ENCODE measurements at places on chromosomes 5 and 9. TPM values are rescaled to one million over a fixed set of nuclear protein-coding genes. Genes with fewer than 3 reads are reported as not detected.

TRPM3 gene
- total RNA-seq, result not detected

GRCh38 chr9:122347348-122348287, 23.2 kb upstream of the PTGS1 start:
- DNase-seq, result no peak
- H3K4me3 ChIP-seq, result peak overlapping the region; percentile 77
- H3K36me3 ChIP-seq, result no peaks in the 10 kb centered on the region
- H3K27ac ChIP-seq, result no peak overlapping the region
- H3K27me3 ChIP-seq, result peaks cover 37% of the 10 kb centered on the region

C1QTNF2 gene
- not detected for total RNA-seq

KCNT1 gene
- total RNA-seq, result not detected

- no peak overlapping the region for H3K4me3 ChIP-seq
- H3K27ac ChIP-seq, result no peak overlapping the region
- no peaks in the 10 kb centered on the region for H3K4me1 ChIP-seq
- no peaks in the 10 kb centered on the region for H3K36me3 ChIP-seq
- DNase-seq, result no peak
- no peaks in the 10 kb centered on the region for H3K27me3 ChIP-seq
These were observed 1035.2 kb upstream of the ARRDC3 start for GRCh38 chr5:92418341-92418740.

- peaks cover 1% of the 10 kb centered on the region for H3K27me3 ChIP-seq
- H3K36me3 ChIP-seq, result no peaks in the 10 kb centered on the region
- H3K27ac ChIP-seq, result no peak overlapping the region
- no peak overlapping the region for H3K4me3 ChIP-seq
- no peak for DNase-seq
These were observed 87.5 kb upstream of the GAS1 start for GRCh38 chr9:87034841-87035240.

DNA sequence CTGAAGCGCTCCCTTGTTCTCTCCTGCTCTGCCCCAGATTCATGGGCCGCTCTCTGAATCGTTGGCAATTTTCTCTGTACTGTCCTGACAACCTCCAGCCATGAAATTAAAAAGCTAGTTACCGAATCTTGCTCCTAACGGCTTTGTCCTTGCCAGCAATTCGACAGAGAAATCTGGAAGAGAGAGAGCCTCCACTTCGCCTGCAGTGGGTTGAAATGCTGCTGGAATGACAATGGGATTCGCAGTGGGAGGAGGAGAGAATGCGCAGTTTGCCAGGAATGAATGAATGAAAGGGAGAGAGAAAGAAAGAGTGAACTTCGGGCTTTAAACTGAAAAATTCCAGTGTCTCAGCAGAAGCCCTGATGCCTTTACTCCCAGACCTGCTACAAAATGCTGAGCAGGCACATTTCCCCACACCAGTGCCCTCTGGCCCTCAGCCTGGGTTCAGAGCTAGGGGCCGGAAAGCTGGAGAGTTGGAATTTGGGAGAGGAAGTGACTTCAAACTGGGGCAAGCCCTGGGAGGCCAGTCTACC, 11.5 kb upstream of the BOD1 start:
- H3K4me3 ChIP-seq, result no peak overlapping the region
- no peak for DNase-seq
- no peak overlapping the region for H3K27ac ChIP-seq
- peaks cover 20% of the 10 kb centered on the region for H3K27me3 ChIP-seq

LCN1 gene
- not detected for total RNA-seq

- no peak overlapping the region for H3K27ac ChIP-seq
- no peak overlapping the region for H3K4me3 ChIP-seq
- peaks cover 33% of the 10 kb centered on the region for H3K27me3 ChIP-seq
- H3K4me1 ChIP-seq, result no peaks in the 10 kb centered on the region
- DNase-seq, result no peak
- H3K36me3 ChIP-seq, result no peaks in the 10 kb centered on the region
These were observed 19.3 kb upstream of the HSPA9 start for GRCh38 chr5:138594305-138595058.

DNA sequence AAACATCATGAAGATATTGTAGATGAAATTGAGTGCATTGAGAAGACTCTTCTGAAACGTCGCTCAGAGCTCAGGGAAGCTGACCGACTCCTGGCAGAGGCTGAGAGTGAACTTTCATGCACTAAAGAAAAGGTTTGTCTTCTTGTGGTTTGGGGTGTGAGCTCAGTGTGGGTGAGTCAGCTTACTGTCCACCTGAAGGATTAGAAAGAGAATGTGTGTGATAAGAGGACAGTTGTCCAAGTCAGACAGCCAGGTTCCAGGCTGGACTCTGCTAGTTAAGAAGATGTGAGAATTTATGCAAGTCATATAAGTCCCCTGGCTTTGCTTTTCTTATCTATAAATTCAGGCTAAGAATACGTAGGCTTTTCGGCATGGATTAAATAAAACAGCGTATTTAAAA, 46.9 kb downstream of the RAB14 start:
- H3K27ac ChIP-seq, result no peak overlapping the region
- no peak for DNase-seq
- no peaks in the 10 kb centered on the region for H3K27me3 ChIP-seq
- peaks cover 58% of the 10 kb centered on the region for H3K36me3 ChIP-seq

GRCh38 chr5:150589862-150590601, 50.4 kb upstream of the SYNPO start:
- H3K4me1 ChIP-seq, result no peaks in the 10 kb centered on the region
- peaks cover 2% of the 10 kb centered on the region for H3K27me3 ChIP-seq
- DNase-seq, result no peak
- no peaks in the 10 kb centered on the region for H3K36me3 ChIP-seq
- H3K4me3 ChIP-seq, result no peak overlapping the region

GRCh38 chr9:131386281-131386680, 7.6 kb upstream of the PRRC2B start:
- H3K27me3 ChIP-seq, result peaks cover 15% of the 10 kb centered on the region
- no peak overlapping the region for H3K4me3 ChIP-seq
- DNase-seq, result no peak
- no peaks in the 10 kb centered on the region for H3K36me3 ChIP-seq

GRCh38 chr5:137303509-137303908, 195.6 kb downstream of the SPOCK1 start:
- DNase-seq, result no peak
- no peak overlapping the region for H3K4me3 ChIP-seq
- H3K4me1 ChIP-seq, result no peaks in the 10 kb centered on the region
- H3K27ac ChIP-seq, result no peak overlapping the region
- no peaks in the 10 kb centered on the region for H3K36me3 ChIP-seq

HMMR gene
- total RNA-seq, result 26.8 TPM

GRCh38 chr5:150606476-150606875, 34.0 kb upstream of the SYNPO start:
- no peak overlapping the region for H3K4me3 ChIP-seq
- peaks cover 3% of the 10 kb centered on the region for H3K27me3 ChIP-seq
- DNase-seq, result no peak
- H3K27ac ChIP-seq, result no peak overlapping the region
- H3K36me3 ChIP-seq, result no peaks in the 10 kb centered on the region
- H3K4me1 ChIP-seq, result no peaks in the 10 kb centered on the region

DNA sequence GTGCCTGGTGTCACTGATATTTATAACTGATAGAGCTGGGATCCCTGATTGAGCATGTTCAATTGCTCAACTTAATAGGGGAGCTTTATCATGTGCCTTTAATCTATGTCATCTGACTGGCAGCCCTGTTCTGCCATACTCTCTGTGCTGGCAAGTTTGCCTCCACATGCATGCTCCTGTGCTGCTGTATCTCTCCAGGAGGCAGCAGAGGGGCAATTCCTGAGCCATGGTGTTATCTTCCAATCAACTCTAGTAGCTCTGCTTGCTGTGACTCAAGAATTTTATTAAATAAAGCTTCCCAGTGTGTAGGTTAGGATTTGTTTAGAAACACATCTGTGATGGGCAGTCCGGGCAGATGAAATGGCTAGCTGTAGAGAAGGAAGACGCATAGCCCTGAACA, 642.0 kb downstream of the KIF4B start:
- no peak overlapping the region for H3K27ac ChIP-seq
- no peaks in the 10 kb centered on the region for H3K36me3 ChIP-seq
- no peak overlapping the region for H3K4me3 ChIP-seq
- no peaks in the 10 kb centered on the region for H3K4me1 ChIP-seq
- no peaks in the 10 kb centered on the region for H3K27me3 ChIP-seq

DNA sequence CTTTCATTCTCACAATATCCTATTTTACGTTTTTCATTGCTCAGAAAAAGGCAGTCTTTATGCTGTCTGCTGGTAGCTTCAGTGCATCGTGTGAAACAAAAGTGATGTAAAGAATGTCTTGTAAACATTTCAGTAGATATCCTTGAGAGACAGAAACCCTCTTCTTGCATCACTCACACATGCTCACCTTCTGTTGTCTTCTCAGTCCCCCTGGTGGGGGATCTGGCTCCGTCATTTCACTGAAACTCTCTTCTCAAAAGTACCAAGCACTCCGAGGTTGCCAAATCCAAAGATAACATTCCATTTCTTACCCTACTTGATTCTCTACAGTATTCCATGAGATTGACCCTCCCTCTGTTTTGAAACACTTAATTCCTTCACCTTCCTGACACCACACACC, 46.1 kb upstream of the PCA3 start:
- H3K36me3 ChIP-seq, result no peaks in the 10 kb centered on the region
- no peaks in the 10 kb centered on the region for H3K4me1 ChIP-seq
- no peak for DNase-seq
- H3K4me3 ChIP-seq, result no peak overlapping the region
- peaks cover 6% of the 10 kb centered on the region for H3K27me3 ChIP-seq

GRCh38 chr9:130264414-130265350, 878 bp upstream of the HMCN2 start:
- no peak for DNase-seq
- H3K4me3 ChIP-seq, result no peak overlapping the region
- no peaks in the 10 kb centered on the region for H3K4me1 ChIP-seq
- peaks cover 57% of the 10 kb centered on the region for H3K27me3 ChIP-seq
- no peaks in the 10 kb centered on the region for H3K36me3 ChIP-seq

GRCh38 chr5:59149271-59149670, 566.4 kb downstream of the RAB3C start:
- DNase-seq, result no peak
- peaks cover 1% of the 10 kb centered on the region for H3K4me1 ChIP-seq
- peaks cover 3% of the 10 kb centered on the region for H3K36me3 ChIP-seq

GRCh38 chr5:135503871-135504270, 31.9 kb downstream of the NEUROG1 start:
- DNase-seq, result no peak
- no peak overlapping the region for H3K27ac ChIP-seq
- no peaks in the 10 kb centered on the region for H3K36me3 ChIP-seq
- H3K4me3 ChIP-seq, result no peak overlapping the region
- H3K4me1 ChIP-seq, result no peaks in the 10 kb centered on the region

DNA sequence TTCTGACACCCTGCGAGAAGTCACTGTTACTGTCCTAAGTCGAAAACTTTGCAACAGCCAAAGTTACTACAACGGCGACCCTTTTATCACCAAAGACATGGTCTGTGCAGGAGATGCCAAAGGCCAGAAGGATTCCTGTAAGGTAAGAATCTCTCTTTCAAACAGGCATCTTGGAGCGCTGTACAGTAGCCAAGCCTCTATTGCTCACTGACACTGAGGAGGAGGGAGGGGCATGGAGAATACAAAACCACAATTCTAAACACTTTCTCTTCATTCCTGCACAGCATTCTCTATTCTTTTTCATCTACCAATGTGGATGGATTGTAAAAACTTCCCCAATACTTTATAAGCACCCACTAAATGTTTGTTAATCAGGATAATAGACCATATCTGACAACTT, 7.4 kb downstream of the GZMK start:
- no peak overlapping the region for H3K4me3 ChIP-seq
- H3K4me1 ChIP-seq, result peaks cover 79% of the 10 kb centered on the region
- no peak overlapping the region for H3K27ac ChIP-seq
- no peak for DNase-seq
- H3K27me3 ChIP-seq, result no peaks in the 10 kb centered on the region

ROPN1L gene
- total RNA-seq, result 0.20 TPM

- H3K27me3 ChIP-seq, result no peaks in the 10 kb centered on the region
- peak overlapping the region; percentile 71 for H3K4me3 ChIP-seq
- peaks cover 13% of the 10 kb centered on the region for H3K36me3 ChIP-seq
These were observed 12.8 kb downstream of the NOTCH1 start for GRCh38 chr9:136532799-136533774.

DNA sequence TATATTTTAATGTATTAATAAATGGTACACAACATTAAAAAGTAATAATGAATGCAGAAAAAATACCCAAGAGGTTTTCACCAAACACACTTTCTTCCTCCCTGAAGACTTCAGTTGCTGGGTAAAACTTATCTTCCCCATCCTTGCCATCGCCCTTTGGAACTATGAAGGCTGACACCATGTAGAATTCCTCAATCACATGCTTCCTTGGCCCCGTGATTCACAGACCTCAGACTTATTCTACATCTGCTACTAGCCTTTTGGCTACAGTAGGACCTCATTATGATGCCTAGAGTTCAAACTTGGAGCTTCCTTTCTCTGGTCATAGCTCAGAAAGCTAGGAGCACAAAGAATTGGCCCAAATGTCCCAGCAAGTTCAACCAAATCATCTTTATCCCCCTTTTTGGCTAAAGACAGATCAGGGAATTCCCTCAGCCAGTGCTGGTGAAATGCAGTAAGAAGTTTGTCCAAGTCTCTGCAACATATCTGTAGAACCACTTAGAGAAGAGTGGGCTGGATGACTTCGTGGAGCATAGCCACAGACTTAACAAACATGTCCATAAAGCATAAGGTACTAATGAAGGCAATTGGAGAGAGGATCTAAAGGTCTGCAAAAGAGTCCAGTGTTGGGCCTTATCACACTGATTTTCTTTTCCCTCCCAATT, 253.5 kb downstream of the SEC61B start:
- H3K4me1 ChIP-seq, result peaks cover 19% of the 10 kb centered on the region
- no peaks in the 10 kb centered on the region for H3K36me3 ChIP-seq
- no peak overlapping the region for H3K27ac ChIP-seq
- DNase-seq, result no peak
- peaks cover 16% of the 10 kb centered on the region for H3K27me3 ChIP-seq
- no peak overlapping the region for H3K4me3 ChIP-seq

- H3K27me3 ChIP-seq, result peaks cover 19% of the 10 kb centered on the region
- no peak overlapping the region for H3K27ac ChIP-seq
- H3K4me3 ChIP-seq, result no peak overlapping the region
- peaks cover 26% of the 10 kb centered on the region for H3K4me1 ChIP-seq
These were observed 6.8 kb downstream of the PIP5KL1 start for GRCh38 chr9:127923771-127924170.

GRCh38 chr9:95834281-95834907, 41.1 kb upstream of the ERCC6L2 start:
- peaks cover 16% of the 10 kb centered on the region for H3K4me1 ChIP-seq
- peaks cover 10% of the 10 kb centered on the region for H3K36me3 ChIP-seq
- H3K27ac ChIP-seq, result no peak overlapping the region
- DNase-seq, result no peak

- no peak for DNase-seq
- no peaks in the 10 kb centered on the region for H3K27me3 ChIP-seq
- H3K4me1 ChIP-seq, result no peaks in the 10 kb centered on the region
- H3K27ac ChIP-seq, result no peak overlapping the region
- peaks cover 62% of the 10 kb centered on the region for H3K36me3 ChIP-seq
These were observed 157.1 kb downstream of the PARP8 start for GRCh38 chr5:50823568-50823967.

DNA sequence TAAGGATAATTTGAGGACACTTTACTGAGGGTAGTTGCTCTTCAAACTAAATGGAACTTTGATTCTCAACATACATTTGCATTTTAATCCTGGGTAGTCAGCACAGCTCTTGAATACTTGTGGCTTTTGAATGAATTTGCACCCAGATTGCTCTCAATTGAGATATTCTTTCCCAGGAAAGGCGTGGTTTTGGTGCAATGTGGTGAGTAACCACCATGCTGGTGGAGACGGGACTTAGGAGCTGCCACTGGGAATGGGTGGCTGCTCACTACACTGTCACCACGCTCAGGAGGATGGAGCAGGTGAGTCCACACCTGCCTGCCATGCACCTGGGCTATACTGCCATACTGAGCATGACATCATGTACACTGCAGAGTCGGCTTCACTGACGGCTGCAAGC, 99.2 kb downstream of the IRX1 start:
- H3K36me3 ChIP-seq, result no peaks in the 10 kb centered on the region
- H3K27ac ChIP-seq, result no peak overlapping the region
- H3K4me3 ChIP-seq, result no peak overlapping the region
- H3K27me3 ChIP-seq, result no peaks in the 10 kb centered on the region
- no peaks in the 10 kb centered on the region for H3K4me1 ChIP-seq
- no peak for DNase-seq

All from activated T-helper 1 cell treated with anti-CD3 and anti-CD28 coated beads, Interleukin-12 subunit alpha, Interleukin-12 subunit beta, Interleukin-2, Interleukin-4 antibody, amounts not matched to agents 30 ng/mL and 10 ng/mL and 1 ng/mL, durations not matched to agents 14 hours and 24 hours and 36 hours (primary cell).